EL (cell line): ENCODE measurements at places on chromosomes 1 and 21.

GRCh38 chr1:177429234-177429633 is 258.5 kb downstream of the BRINP2 start:
- DNase-seq: no peak

- DNase-seq: no peak
These were observed 43.2 kb upstream of the PBX1 start for GRCh38 chr1:164515711-164516331.

DNA sequence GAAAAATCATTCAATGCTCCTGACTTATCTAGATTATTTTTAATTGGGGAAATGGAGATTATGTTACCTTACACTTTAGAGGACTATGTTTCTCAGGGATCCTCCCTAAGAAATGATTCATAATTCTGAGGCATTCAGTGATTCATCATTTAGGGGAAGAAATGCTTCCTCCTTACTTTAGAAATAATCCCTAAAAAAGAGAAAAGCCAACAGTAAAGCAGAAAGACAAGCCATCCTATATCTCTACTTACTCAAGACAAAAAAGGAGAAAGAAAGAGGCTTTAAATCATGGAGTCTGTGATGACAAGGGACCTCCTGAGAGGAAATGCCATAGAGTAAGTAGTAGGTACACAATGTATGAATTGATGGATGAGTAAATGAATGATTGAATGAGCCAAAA is 137.0 kb downstream of the BRINP2 start:
- no peak for DNase-seq

DNA sequence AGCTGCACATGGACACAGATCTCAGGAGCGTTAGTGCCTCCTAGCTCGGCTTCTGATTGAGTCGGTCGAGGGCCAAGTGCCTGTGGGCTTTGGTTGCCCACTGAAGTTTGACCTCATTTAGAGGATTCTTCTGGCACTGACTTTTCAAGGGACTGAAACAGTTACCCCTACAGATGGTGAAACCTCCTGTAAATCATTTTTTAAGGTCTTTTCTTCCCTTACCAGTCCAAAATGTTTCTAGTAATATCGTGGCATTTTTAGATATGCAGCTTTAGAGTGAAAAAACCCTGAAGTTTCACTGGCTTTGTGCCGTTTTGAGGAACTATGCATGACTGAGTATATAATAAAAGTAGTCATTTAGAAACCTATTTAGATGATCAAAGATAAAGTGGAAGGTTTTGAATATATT is 34.7 kb upstream of the L1TD1 start:
- DNase-seq: no peak

DNA sequence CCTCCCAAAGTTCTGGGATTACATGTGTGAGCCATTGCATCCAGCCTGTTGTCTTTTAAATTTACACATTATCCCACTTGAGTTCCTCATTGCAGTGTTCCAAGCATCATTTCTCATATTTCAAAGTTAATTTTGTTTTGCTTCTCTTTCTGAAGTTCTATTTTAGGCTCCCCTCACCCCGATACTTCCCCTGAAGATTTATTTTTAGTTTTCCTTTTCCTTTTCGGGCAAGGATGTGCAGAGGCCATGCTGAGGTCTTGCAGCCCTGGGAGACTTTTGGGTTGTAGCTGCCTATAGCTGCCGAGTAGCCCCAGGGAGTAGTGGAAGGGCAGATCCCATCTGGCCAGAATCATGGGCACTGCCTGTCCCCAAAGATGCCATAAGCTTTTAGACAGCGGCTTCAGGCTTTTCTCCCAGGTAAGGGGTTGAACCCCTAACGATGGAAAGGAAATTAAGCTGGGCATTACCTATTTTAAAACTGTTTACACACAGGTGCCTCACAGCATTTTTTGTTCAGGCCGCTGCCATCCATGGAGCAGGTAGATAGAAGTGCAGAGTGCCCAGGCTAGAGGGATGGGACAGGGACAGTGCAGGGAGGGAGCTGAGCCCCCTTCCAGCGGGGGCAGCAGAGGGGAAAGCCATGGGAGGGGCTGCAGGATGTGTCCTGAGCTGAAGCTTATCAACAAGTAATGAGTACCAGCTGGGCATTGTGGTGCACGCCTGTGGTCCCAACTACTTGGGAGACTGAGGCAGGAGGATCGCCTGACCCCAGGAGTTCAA is 15.9 kb downstream of the PSEN2 start:
- no peak for DNase-seq

DNA sequence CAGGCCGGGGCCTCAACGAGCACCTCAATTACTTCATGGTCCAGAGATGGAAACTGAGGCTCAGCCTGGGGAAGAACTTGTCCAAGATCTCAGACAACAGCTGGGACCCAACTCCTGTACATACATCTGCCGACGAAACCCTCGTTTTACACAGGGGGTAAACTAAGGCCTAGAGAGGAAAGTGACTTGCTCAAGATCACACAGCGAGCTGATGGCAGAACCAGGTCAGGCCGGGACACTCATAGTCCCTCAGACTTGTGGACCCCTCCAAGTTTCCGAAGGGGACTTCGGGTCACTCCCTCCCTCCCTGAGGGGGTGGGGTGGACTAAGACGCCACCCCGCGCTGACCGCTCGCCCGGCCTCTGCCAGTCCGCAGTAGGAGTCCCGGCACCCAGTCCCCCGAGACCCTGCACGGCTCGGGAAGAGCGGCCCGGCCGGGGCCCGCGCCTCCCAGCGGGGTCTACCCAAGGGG is 430 bp downstream of the WASF2 start:
- peak; percentile 35 for DNase-seq

GRCh38 chr1:106798991-106799390 is 257.5 kb upstream of the PRMT6 start:
- DNase-seq: peak; percentile 1

- DNase-seq: no peak
These were observed 2.8 kb downstream of the FAM43B start for GRCh38 chr1:20555025-20555757.

- DNase-seq: no peak
These were observed 34.8 kb downstream of the CASZ1 start for GRCh38 chr1:10761503-10762152.

DNA sequence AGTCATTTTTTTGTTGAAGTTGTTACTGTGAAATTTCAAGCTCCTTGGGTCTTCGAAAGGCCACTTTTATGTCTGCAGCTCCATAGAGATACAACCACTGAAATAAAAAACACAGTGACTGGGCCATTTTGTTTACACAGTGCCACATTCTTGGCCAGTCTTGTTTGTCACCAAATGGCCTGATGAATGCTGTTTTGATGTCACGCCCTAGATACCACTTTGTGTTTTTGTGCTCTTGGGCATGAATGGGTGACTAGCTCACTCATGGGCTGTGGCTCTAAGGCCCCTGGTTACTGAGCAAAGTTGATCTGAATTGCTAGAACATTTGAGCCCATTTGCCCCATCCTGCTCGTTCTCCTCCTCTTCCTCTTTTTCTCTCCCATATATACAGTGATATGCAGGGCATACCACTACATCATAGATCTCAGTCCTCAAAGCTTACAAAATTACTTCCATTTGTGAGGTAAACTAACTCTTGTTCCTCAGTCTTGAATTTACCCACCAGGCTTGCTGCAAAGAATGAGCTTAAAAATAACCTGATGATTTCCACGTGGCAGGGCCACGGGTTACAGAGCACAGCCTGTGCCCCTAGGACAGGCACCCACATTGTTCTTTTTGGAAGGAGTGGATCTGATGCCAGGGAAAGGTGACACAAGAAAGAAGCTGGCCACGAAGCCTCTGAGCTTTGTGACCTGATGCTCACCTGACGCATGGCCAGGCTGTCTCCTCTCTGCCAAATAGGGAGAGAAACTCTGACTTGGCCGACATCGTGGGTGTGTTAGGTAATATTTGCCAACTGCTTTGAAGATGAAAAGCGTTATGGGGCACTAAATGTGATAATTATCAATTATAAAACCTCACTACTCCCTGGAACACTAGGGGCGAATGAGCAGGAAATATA is 92.4 kb downstream of the RUNX1 start:
- no peak for DNase-seq

DNA sequence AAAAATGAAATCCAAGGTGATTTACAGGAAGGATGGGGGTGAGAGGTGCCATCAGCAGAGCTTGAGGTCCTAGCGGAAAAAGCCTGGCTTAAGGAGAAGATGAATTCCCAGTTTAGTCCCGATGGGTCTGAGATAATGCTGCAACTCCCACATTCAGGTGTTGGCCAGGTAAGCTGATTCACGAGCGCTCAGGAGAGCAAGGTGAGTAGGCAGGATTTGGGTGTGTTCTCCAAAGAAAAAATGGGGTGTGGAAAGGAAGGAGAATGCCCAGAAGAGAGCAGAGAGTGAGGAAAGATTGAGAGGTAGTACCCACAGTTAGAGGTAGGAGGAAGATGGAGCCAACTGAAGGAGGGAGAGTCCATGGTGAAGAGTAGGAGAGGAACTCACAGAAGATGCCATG is 12.5 kb downstream of the RIMS3 start:
- DNase-seq: no peak

- DNase-seq: no peak
These were observed 10.0 kb downstream of the SCNN1D start for GRCh38 chr1:1290238-1290731.

DNA sequence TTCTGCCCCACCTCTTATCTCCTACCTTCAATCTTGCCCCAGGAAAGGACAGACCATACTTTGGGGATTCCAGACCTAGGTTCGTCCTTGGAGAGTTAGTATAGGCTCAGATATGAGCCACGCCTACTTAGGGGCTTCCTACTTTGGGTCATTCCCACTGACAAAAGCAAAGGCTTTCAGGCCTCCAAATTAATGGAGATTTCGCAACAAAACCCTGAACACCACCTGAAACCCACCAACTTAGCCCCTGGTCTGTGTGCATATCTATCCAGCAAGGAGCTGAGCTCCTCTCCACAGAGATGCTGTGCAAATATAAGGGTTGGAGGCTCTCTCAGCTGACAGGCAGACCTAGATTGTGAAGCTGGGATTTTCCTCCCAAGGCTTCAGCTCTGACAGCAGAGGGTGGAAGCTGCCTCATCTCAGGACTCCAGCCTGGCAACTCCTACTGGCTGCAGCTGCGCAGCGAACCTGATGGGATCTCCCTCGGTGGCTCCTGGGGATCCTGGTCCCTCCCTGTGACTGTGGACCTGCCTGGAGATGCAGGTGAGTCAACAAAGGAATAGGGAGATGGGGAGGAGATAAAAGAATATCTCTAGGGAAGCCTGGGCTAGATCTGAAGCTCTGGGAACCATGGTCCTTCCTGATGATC is 2.1 kb downstream of the MPL start:
- no peak for DNase-seq

DNA sequence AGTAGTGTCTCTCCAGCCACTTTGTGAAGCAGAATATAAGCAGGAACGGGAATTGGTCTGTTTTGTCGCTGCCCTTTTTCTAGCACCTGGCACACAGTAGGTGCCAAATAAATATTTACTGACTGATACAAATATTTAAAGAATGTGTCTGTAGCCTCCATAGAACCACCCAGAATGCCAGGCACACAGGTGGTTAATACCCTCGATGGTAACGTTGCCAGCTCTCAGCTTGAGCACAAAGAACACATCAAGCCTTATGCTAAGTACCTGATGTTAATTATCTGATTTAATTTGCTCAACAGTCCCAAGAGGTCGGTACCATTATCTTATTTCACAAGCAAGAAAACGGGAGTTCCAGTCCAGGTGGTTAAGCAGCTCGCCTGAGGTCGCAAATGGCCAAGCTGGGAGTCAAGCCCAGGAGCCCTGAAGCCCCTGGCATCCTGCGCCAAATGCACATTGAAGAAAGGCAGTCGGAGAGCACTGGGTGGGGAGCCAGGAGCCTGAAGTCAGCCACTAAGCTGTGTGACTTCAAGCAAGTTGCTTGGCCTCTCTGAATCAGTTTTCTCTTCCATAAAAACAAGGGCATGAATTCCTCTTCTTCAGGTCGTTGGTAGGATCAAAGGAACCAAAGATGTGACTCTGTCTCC is 26.4 kb downstream of the HSPG2 start:
- DNase-seq: no peak

DNA sequence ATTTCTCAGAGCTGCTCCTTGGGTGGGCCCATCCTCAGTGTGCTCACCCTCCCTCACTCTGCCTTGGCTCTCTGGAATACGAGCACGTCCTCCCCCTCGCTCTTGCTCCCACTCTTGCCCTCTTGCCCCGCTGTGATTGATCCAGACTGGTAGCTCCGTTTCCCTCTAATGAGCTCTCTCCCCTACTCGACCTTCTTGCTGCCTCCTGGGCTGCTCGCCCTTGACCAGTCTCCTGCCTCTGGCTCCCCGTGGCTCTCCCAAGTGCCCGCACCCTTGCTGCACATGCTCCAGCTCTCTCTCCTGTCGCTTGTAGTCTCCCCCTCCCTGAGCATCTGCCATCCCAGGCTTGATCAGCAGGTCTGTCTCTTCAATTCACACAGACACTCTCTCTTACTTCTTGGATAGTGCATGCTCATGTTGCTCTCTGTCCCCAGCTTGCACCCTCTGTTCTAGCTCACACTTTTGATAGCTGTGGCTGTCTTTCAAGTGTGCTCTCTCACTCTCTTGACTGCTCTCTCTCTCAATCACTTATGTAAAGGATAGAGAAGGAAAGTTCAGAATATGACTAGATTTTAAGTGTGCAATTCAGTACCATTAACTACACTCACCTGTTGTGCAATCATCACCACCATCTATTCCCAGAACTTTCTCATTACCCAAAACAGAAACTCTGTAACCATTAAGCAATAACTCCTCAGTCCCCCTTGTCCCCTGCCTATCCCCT is 51.1 kb downstream of the PHC2 start:
- no peak for DNase-seq

- no peak for DNase-seq
These were observed 15.8 kb downstream of the STIL start for GRCh38 chr1:47298025-47298699.

DNA sequence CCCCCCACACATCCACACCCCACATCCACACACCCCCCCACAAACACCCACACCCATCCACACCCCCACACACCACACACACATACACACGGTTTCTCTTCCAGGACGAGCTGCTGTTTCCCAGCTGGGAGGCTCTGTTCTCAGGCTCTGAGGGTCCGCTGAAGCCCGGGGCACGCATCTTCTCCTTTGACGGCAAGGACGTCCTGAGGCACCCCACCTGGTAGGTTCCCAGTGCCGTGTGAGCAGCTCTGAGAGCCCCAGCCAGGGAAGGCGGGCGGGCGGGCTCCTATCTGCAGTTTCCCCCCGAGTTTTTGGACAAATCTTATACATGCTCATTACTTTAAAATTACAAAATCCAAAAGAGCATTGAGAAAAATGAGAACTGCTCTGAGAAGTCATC is 31.2 kb downstream of the SLC19A1 start:
- no peak for DNase-seq
